ENCODE measurements at places on chromosomes 11 and 22. TPM values are rescaled to one million over a fixed set of nuclear protein-coding genes. Genes with fewer than 3 reads are reported as not detected.
A peak's percentile ranks its signal among the peaks of the same experiment; 100 is the strongest.

The GP1BB gene
- total RNA-seq, result 0.83 TPM

GRCh38 chr11:102158164-102158735, 48.0 kb downstream of the YAP1 start:
- peaks cover 40% of the 10 kb centered on the region for H3K4me1 ChIP-seq
- peak overlapping the region; percentile 39 for H3K27ac ChIP-seq

- no peaks in the 10 kb centered on the region for H3K4me1 ChIP-seq
- no peaks in the 10 kb centered on the region for H3K36me3 ChIP-seq
- no peak overlapping the region for H3K27ac ChIP-seq
- peak; percentile 8 for DNase-seq
Measured at GRCh38 chr11:129455756-129456655, 80.4 kb downstream of the BARX2 start.

- H3K27ac ChIP-seq, result no peak overlapping the region
- peaks cover 15% of the 10 kb centered on the region for H3K27me3 ChIP-seq
- peak overlapping the region; percentile 19 for H3K4me3 ChIP-seq
- no peaks in the 10 kb centered on the region for H3K36me3 ChIP-seq
Measured at GRCh38 chr22:23401910-23402274, 178.2 kb downstream of the IGLL1 start.

DNA sequence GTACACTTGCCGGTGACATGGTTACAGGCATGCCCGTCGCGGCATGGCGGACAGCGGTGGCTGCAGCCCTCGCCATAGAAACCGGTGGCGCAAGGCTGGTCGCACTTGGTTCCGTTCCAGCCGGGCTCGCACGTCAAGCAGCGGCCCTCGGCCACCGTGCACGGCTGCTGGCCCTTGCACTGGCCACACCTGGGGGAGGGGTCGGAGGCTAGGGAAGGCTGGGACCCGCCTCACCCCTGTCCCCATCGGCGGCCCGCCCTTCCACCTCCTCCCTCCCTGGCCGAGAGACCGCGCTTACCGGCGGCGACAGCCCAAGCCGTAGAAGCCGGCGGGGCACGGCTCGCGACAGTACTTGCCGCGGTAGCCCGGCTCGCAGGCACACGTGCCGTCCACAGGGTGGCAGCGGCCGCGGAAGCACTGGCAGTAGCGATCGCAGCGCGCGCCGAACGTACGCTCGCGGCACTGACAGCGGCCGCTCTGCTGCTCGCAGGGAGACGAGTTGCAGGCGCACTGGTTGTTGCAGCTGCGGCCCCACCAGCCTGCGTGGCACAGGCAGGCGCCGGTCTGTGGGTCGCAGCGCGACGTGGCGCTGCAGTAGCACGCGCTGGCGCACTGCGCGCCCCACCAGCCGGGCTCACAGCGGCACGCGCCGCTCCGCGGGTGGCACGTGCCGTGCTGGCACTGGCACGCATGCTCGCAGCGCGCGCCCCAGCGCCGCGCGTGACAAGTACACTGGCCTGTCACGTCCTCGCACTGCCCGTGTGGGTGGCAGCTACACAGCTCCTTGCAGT, 6.7 kb downstream of the SCARF2 start:
- H3K4me1 ChIP-seq, result no peaks in the 10 kb centered on the region
- no peak overlapping the region for H3K27ac ChIP-seq
- H3K27me3 ChIP-seq, result no peaks in the 10 kb centered on the region
- H3K4me3 ChIP-seq, result no peak overlapping the region
- DNase-seq, result no peak
- no peaks in the 10 kb centered on the region for H3K36me3 ChIP-seq

- DNase-seq, result no peak
- H3K27me3 ChIP-seq, result no peaks in the 10 kb centered on the region
- no peaks in the 10 kb centered on the region for H3K4me1 ChIP-seq
- no peak overlapping the region for H3K4me3 ChIP-seq
- no peak overlapping the region for H3K27ac ChIP-seq
- no peaks in the 10 kb centered on the region for H3K36me3 ChIP-seq
Measured at GRCh38 chr11:134581121-134581626, 169.1 kb upstream of the B3GAT1 start.
